ENCODE measurements at places on chromosomes 6 and 20. TPM values are rescaled to one million over a fixed set of nuclear protein-coding genes. Genes with fewer than 3 reads are reported as not detected.

PGBD1 gene
- 0.75 TPM for total RNA-seq

ENPP5 gene
- total RNA-seq = 0.33 TPM

ENPP1 gene
- total RNA-seq = not detected

C20orf141 gene
- total RNA-seq = not detected

MOXD1 gene
- total RNA-seq = not detected

FAM83D gene
- 6.3 TPM for total RNA-seq

TDP2 gene
- 60.7 TPM for total RNA-seq

RIPOR3 gene
- not detected for total RNA-seq

PNPLA1 gene
- total RNA-seq = 0.24 TPM

RAD21L1 gene
- total RNA-seq = not detected

DEFB132 gene
- total RNA-seq = not detected

OPRM1 gene
- total RNA-seq = not detected

TOMM34 gene
- total RNA-seq = 11.9 TPM

KHDC1L gene
- total RNA-seq = not detected

KCNK16 gene
- total RNA-seq = not detected

TFAP2B gene
- not detected for total RNA-seq

SNX14 gene
- total RNA-seq = 38.1 TPM

NKX2-2 gene
- total RNA-seq = not detected

GSTA2 gene
- total RNA-seq = not detected

CCN2 gene
- total RNA-seq = 0.14 TPM
